ENCODE measurements at places on chromosomes 4 and X.

- DNase-seq = no peak
Measured at GRCh38 chr4:26424153-26424552, 66.1 kb downstream of the CCKAR start.

GRCh38 chrX:72609313-72609712 is 36.7 kb upstream of the HDAC8 start:
- no peak for DNase-seq

DNA sequence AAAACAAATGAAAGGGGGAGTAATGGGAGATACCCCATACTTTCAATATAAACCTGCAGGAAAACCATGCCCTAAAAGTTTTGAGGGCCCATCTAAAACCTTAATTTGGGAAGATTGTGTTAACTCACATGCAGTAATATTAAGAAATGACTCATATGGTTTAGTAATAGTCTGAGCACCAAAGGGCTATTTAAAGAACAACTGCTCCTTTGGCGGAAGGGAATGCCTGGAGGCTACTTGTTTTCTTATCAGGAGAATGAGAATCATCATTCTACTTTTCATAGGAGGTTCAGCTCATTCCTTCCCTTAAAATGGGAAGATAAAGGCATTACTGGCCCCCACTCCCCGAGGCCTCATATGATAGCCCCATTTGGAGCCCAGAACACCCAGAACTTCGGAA is 47.6 kb downstream of the SPIN3 start:
- DNase-seq = no peak

GRCh38 chr4:41215969-41216293 is 1.6 kb upstream of the APBB2 start:
- DNase-seq = no peak

DNA sequence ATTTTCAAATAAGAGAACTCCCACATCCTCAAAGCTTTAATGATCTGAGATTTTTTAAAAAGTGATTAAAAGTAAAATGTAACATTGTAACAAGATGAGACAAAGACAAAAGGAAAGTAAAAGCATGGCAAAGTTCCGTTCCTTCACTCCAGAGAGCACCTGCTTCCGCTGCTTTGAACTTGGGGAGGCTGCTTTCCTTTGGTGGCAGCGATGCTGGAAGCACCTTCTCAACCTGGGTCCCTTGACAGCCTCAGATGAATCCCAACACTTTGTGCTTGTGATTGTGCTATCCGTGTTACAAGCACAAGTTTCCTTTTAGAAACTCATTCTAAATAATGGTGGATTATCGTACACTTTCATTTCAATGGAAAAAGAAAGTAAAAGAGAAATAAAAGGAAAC is 59.7 kb downstream of the HADH start:
- no peak for DNase-seq

- no peak for DNase-seq
Measured at GRCh38 chrX:123920105-123920785, 41.3 kb upstream of the STAG2 start.

DNA sequence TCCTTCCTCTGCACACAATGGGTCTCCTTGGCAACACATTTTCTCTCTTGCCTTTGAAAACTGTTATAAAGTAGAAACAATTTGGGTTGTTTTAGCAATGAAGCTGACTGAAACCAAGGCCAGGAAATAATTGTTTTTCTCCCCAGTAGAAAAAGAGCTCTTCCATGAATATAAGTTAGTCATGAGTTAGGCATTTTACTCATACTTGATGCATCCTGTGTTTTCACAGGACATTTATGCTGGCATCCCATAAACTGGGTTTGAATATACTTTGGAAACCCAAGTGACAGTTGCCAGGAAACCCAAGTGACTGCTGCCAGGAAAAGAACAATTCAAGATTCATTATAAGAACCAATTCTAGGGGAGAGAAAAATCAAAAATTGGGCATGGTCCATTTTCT is 128.6 kb upstream of the NPY2R start:
- no peak for DNase-seq

GRCh38 chr4:156571146-156571545 is 400.5 kb downstream of the PDGFC start:
- no peak for DNase-seq

DNA sequence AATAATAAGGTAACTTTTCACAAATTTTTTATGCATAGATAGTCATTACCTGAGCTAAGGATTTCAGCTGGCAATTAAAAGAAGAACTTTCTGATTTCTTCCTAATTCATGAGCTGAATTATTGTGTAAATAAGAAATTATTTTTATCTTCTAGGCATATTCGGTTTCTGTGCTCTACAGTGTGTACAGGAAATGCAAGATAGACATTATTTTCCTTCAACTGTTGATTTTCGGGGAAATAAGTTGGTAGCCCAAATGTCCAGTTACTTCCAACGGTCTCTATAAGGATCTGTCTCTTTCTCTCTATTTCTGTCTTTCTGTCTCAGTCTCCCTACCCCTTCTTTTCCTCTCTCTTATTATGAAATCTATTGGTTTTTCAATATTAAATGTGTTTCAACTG is 137.3 kb upstream of the CLNK start:
- DNase-seq = no peak

GRCh38 chr4:90733211-90733610 is 606.0 kb downstream of the CCSER1 start:
- DNase-seq = no peak

Data from effector memory CD8-positive, alpha-beta T cell (primary cell).